ENCODE measurements at places on chromosomes 2 and 18. TPM values are rescaled to one million over a fixed set of nuclear protein-coding genes. Genes with fewer than 3 reads are reported as not detected.

The STRN gene
- 30.9 TPM for total RNA-seq

The GPR55 gene
- total RNA-seq: 0.18 TPM

The C2orf81 gene
- 1.1 TPM for total RNA-seq

The FLACC1 gene
- 6.8 TPM for total RNA-seq

The C2orf76 gene
- 11.4 TPM for total RNA-seq

The REG1A gene
- 1.4 TPM for total RNA-seq

The SULT1C2 gene
- 2.4 TPM for total RNA-seq

The ERBB4 gene
- total RNA-seq: 33.4 TPM

The CNGA3 gene
- not detected for total RNA-seq

The GLS gene
- total RNA-seq: 79.8 TPM

The SERPINB13 gene
- not detected for total RNA-seq

The TRAK2 gene
- total RNA-seq: 139 TPM

The IL36A gene
- total RNA-seq: not detected

The CAPN10 gene
- 36.9 TPM for total RNA-seq

The CCDC102B gene
- 10.6 TPM for total RNA-seq

The STAT4 gene
- 18.3 TPM for total RNA-seq

The TMEM178A gene
- 2.1 TPM for total RNA-seq

The ZBTB7C gene
- 2.0 TPM for total RNA-seq

The CHRNG gene
- total RNA-seq: not detected

The GBX2 gene
- not detected for total RNA-seq

The RAD51AP2 gene
- total RNA-seq: 0.51 TPM

The NPHP1 gene
- 4.7 TPM for total RNA-seq

The CCDC148 gene
- total RNA-seq: 1.1 TPM

The SP5 gene
- total RNA-seq: 0.94 TPM

The CDH19 gene
- total RNA-seq: 98.0 TPM

The STPG4 gene
- total RNA-seq: not detected

The HOXD3 gene
- total RNA-seq: not detected

The MAP3K19 gene
- total RNA-seq: not detected

The WIPF1 gene
- total RNA-seq: 30.0 TPM

The SNORC gene
- total RNA-seq: 1.6 TPM

The CARF gene
- 7.4 TPM for total RNA-seq
